Stimulated activated CD8-positive, alpha-beta memory T cell treated with anti-CD3 and anti-CD28 coated beads, Interleukin-15, amount 100 ng/mL, for 24 hours (primary cell): ENCODE measurements at places on chromosomes 11 and 22.

- no peak for DNase-seq
Measured at GRCh38 chr11:117601006-117601708, 195.9 kb downstream of the DSCAML1 start.

- no peak for DNase-seq
Measured at GRCh38 chr22:39785232-39785631, 108.3 kb downstream of the ENTHD1 start.

DNA sequence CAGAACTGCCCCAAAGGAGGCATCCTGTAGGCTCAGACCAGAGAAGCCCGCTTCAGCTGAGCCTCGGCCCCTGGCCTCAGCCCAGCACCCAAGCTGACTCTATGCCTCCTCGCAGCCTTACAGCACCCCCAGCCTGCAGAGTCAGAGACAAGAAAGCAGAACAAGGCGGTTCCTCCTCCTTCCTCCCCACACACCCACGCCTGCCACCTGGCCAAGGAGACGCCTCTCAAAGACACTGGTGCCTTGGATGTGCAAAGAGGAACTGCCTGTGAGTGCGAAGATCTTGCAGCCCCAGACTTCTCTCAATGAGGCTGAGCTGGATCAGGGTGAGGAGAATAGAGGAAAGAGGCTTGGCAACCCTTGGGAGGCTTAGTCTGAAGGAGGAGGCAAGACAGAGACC is 60.2 kb downstream of the PDE2A start:
- DNase-seq = no peak

DNA sequence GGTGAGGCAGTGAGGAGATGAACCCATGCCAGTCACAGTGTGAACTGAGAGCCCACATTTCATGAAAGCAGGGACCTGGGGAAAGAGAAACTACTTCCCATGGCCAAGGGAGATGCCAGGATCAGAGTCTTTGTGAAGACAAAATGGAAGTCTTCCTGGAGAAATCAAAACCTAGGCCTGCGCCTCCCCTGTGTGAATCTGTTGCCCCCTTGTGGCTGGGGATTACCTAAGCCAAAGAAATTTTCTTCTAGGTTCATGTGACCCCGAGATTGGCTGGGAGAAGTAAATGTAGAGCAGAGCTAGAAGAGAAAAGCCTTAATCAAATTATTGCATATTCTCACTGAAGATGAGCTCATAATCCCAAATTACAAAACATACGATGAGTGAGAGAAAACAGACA is 1075.3 kb downstream of the TBC1D22A start:
- no peak for DNase-seq

DNA sequence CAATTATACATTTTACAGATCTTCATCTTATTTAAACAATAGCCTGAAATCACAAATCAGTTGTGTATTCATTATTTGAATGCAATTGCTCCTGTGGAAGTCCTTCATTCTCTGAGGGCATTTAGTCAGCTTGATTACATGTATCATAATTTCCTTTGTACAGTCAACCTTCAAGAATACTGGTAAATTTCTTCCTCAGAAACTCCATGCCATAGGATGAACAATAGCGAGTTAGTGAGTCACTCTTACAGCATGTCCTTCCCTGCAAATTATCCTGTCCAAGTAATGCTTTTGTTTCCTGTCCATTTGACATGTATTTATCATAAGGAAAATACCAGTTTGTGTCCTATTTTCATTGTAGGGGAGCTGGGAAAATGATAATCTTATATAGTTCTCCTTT is 3.8 kb downstream of the OR10S1 start:
- no peak for DNase-seq

GRCh38 chr22:42522546-42522945 is 3.0 kb upstream of the RRP7A start:
- DNase-seq = no peak

DNA sequence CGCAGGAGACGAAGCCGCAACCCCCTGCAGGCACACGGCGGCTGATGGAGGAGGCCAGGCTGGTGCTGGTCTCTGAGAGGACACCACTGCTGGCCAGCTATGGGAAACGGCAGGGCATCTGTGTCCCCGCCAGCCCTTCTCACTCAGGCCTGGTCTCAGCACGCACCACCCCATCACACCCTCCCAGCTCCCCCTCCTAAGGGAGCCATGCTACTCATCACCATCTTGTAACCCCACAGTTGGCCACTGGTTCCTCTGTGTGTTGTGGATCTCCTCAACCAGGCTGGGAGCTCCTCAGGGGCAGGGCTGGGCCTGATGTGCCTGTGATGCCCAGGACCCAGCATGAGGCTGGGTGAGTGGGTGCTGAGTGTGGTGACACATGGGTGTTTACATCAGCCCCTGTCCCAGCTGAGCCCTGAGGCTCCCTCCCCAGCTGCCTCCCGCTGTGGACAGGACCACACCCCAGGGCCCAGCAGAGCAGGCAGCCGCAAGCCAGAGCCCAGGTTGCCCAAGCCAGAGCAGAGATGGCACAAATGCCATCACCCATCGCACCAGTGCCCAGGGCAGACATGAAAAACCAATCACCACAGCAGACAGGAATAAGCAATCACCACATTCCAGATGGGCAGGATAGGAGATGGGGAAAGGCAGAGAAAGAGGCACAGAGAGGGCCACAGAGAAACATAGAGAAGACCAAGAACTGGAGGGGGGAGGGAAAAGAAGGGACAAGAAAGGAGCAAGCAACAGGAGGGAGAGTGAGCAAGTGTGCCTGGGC is 8.2 kb downstream of the ARVCF start:
- no peak for DNase-seq

DNA sequence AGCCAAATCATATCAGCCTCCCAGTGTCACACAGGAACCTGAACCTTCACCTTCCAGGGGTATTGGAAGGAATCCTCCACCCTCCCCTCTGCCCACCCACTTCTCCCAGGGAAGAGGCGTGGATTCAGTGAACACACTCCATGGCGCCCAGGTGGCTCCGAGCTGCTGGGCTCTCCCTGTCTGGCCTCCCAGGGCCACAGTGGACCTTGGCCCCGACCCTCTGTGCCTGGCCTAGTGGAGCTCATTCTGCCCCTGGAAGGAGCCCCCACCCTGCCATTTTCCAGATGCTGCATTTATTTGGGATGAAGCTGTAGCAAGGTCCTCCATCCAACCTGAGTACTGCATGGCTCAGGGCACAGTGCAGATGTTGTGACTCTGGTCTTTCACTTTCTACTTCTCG is 1340.1 kb downstream of the TBC1D22A start:
- no peak for DNase-seq

DNA sequence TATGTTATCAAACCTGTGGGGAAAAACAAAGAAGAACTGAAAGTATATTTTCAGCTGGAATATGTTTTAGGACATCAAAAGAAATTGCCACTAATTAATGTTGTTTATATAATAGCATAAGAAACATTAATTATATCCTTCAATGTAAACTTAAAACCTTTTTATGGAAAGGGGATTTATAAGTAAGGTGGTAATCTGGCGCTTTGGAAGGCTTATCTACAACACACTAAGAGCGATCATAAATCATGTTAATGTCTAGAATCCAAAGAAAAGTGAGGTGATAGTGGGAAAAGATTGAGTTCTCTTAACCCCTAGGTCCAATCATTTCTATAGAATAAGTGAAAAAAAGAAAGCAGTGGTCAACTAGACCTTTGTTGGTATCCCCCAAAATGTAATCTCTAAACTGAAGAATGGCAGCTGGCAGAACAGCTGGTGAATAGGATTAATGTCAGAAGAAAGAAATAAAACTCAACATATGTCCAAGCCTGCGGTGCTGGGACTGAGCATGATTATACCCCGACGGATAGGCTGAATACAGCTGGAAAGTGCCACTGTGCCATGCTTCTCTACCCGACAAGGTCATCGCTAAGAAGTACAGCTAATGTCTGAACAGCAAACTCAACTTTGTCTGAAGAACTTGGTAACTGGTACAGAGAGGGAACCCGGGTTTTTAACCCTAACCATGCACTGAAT is 64.0 kb downstream of the SOX6 start:
- no peak for DNase-seq

DNA sequence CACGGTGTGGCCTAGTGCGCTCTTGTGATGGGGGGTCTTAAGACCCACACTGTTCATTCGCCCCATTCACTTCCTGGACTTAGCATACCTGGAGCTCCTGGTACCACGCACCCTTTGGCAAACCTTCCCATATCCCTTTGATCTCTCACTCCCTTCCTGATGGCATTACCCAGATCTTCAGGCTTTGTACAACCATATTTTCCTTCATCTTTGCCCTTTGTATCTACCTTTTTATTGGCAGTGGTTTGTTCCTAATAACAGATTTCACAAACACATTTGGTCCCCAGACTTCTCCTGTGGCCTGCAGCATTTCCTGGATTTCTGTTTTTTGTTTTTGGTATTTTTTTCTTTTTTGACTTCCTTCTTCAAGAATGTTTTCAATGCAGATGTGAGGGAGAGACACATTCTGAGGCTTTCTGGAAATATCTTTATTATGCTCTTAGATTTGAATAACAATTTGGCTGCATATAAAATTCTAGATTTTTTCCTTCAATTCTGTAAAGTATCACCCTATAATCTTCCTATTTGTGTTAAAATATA is 16.1 kb upstream of the IFITM3 start:
- no peak for DNase-seq

- no peak for DNase-seq
Measured at GRCh38 chr11:85167471-85167870, 459.7 kb downstream of the DLG2 start.

DNA sequence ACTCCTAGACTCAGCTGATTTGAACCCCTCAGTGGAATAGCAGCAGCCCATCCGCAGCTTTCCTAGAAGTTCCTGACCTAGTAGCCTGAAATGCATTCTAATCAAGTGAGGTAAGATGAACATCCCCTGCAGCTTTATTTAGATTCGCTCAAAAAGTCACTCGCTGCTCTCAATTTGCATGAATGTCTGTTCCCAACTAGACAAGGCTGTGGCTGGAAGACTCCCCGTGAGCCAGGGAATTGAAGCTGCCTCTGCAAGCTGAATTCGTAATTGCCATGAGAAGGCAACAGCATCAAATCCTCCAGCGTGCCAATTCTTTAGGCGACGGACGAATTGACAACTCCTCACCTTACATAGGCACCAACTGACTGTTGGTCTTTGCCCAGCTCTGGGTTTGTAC is 17.1 kb upstream of the SCN3B start:
- DNase-seq = no peak

GRCh38 chr11:37504060-37504611 is 906.1 kb upstream of the RAG2 start:
- DNase-seq = no peak

GRCh38 chr11:43936076-43936475 is 6.4 kb upstream of the C11orf96 start:
- no peak for DNase-seq

DNA sequence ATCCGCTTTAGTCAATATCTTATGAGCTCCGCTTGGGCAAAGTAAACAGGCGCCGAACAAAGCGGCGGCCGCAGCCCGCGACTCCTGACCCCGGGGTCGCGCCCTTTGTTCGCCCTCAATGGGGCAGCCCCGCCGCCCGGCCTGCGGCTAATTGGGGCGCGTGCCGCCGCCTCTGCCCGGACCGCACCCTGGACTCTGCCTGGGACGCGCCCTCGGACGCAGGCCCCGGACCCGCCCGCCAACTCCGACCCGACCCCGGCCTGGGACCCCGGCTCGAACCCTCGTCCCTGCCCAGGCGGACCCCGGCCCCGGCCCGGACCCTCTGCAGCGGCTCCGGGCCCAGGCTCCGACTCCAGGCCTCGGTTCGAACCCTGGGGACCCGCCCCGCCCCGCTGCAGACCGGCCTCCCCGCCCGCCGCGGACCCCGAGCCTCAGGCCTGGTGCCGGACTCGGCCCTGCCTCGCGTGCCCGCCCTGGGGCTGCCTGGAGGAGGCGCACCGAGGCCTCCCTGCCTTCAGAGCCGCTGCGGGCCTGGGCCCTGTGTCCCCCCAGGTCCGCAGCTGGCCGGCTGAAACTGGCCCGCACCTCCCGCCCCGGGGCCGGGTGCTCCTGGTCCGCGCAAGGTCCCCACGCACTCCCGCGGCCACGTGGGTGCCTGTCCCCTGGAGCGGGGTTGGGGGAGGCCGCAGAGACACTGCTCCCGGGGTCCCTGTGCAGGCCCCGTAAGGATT is 84.7 kb upstream of the WNT7B start:
- DNase-seq = no peak

DNA sequence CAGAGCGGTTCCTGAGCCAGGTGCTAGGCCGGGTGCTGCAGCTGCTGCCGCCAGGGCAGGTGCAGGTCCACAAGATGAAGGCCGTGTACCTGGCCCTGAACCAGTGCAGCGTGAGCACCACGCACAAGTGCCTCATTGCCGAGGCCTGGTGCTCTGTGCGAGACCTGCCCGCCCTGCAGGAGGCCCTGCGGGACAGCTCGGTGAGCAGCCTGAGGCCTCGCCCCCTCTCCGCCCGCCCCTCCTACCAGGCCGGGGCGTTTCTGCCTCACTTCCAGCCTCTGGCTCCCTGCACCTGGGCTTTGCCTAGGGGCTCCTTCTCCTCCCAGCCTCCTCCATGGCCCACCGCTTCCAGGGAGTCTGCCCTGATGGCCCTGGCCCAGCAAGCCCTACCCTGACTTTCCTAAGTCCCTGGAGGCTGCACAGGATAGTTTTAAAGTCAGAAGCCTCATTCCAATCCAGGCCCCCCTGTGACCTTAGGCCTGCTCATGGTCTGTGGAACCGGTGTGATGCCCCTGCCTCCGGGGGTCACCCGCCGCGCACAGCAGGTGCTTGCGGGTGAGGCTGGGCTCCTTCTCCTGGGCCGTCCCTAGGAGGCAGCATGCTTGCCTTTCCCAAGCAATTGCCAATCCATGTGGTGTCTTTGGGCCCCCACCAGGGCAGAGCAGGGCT is 5.5 kb downstream of the TCIRG1 start:
- no peak for DNase-seq

DNA sequence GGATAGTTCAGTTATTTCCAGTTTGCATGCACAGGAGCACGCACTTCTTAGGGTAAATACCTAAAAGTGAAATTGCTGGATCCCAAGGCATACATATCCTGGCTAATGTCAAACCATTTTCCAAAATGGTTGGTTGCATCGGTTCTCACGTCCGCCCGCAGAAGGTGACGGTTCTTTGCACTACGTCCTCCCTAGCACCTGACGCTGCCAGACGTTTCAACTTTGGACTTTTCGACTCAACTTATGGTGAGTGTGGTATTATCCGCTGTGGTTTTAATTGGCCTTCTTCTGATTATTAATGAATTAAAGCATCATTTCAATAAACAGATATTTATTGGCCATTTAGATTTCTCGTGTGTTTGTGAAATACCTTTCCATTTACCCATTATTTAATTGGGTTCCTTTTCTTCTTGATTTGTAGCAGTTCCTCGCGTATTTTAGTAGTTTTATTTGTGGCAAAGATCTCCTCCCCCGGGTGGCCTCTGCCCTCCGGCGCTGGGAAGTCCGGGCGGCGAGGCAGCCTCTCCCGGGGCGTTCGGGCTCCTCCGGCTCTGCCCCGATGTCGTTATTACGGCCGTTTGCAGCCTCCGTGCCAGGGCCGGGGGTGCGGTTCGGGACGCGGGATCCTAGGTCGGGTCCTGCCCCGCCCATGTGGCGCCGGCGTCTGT is at the start of gene JHY:
Gene JHY (plus strand): TSS at position 571 of the 668 bp plus-strand sequence. CDS start 3,091 bp downstream, outside the sequence.
- DNase-seq = no peak

GRCh38 chr11:70633610-70634009 is 235.3 kb downstream of the CTTN start:
- no peak for DNase-seq

- DNase-seq = no peak
Measured at GRCh38 chr11:109564241-109564640, 142.3 kb downstream of the C11orf87 start.
